ENCODE measurements at places on chromosomes 6 and 20. TPM values are rescaled to one million over a fixed set of nuclear protein-coding genes. Genes with fewer than 3 reads are reported as not detected.

The L3MBTL1 gene
- total RNA-seq = 10.2 TPM

The ASCC3 gene
- 30.4 TPM for total RNA-seq

DNA sequence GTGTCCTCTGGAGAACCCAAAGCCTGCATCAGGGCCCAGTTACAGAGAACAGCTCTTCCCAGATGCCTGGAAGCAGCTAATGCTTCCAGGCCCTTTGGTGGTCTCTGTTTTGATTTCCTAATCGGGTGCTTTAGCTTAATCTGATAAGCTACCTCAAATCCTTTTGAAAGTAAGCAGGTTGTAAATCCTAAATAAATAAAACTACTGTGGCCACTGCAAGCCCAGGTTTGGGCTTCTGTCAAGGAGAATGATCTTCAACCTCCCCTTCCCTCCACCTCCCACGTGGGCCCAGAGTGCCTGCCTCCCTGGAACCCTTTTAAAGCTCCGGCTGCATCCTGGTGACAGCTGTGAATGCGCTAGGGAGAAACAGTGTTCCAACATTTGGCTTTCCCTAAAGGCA, 25.2 kb upstream of the FYN start:
- H3K4me3 ChIP-seq = no peak overlapping the region
- H3K36me3 ChIP-seq = no peaks in the 10 kb centered on the region
- H3K27me3 ChIP-seq = no peaks in the 10 kb centered on the region
- H3K4me1 ChIP-seq = no peaks in the 10 kb centered on the region
- DNase-seq = no peak

- no peak overlapping the region for H3K4me3 ChIP-seq
- H3K4me1 ChIP-seq = no peaks in the 10 kb centered on the region
- no peak overlapping the region for H3K27ac ChIP-seq
- H3K36me3 ChIP-seq = peaks cover 29% of the 10 kb centered on the region
- DNase-seq = no peak
Measured at GRCh38 chr6:111411978-111412566, 70.9 kb downstream of the REV3L start.

DNA sequence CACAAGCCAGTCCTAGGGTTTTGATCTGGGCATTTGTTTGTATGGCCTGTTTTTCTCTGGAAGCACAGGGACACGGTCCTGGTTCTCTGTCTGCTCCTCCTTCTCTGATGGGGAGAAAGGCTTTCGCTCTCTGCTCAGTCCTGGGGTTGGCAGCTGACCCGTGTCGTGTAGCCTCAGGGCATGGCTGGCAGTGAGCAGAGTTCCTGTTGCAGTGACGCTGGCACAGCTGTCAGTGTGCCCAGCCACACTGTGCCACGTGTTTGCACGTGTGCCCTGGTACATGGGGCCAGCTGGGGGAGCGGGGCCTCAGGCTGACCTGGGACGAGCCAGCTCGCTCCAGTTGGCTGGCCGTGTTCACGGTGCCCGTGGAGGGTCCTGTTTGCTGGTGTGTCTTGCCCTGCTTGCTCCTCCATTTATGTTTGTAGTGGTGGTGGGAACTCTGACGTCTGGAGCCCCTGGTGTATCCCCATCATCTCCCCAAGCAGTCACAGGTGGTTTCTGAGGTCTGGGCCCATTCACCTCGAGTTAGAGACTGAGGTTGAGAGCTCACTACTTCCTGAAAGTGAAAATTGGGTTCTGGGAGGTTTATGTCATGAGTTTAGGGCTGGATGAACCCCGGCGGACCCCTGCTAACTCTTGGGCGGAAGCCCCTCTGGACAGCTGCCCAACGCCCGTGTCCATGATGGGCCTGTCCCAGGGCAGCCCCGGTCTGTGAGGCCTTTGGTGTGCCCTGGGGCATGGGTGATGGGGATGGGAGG, 10.2 kb upstream of the DNAJC5 start:
- H3K36me3 ChIP-seq = peaks cover 65% of the 10 kb centered on the region
- H3K27me3 ChIP-seq = no peaks in the 10 kb centered on the region
- H3K27ac ChIP-seq = no peak overlapping the region
- H3K4me3 ChIP-seq = no peak overlapping the region
- H3K4me1 ChIP-seq = no peaks in the 10 kb centered on the region
- no peak for DNase-seq

- no peaks in the 10 kb centered on the region for H3K4me1 ChIP-seq
- H3K36me3 ChIP-seq = no peaks in the 10 kb centered on the region
- no peaks in the 10 kb centered on the region for H3K27me3 ChIP-seq
Measured at GRCh38 chr6:168678077-168678476, 237.1 kb downstream of the SMOC2 start.

GRCh38 chr6:10719296-10719963, 3.4 kb upstream of the TMEM14C start:
- no peak for DNase-seq
- H3K27ac ChIP-seq = no peak overlapping the region
- H3K36me3 ChIP-seq = no peaks in the 10 kb centered on the region

DNA sequence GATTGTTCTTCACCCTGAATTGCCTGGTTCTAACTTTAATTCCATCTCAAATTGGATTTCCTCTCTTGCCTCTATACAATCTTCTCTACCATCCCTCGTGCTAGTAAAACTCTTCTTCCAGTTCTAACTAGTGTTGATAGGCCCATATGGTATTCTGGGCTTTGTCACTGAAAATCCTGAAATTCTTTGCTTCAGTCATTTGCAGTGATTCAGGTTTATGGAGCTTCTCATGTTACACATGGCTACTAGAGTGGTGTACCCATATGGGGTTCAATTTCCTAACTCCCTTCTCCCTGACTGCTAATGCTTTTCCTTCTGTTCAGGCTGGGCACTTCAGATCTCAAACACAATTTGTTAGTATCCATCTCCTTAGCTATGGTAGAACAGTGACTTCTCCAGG, 956.6 kb downstream of the KIF16B start:
- no peak overlapping the region for H3K27ac ChIP-seq
- no peak for DNase-seq
- no peaks in the 10 kb centered on the region for H3K4me1 ChIP-seq
- H3K4me3 ChIP-seq = no peak overlapping the region
- no peaks in the 10 kb centered on the region for H3K27me3 ChIP-seq

DNA sequence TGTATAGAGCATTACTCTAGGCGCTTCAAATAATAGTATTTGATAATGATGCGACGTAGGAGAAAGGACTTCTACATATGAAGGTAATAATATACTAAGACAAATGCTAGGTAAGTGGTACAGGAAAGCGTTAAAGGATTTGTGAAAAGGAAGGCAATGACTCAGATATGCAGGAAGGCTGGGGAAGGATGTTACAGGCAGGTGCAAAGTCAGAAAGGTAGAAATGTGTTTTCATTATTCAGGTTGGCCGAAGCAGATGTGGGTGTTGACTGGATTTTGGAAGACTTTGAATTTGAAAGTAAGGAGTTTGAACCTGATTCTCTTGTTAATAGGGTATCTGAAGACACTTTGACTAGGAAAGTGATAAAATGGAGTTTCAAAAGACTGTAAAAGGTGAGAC, 51.0 kb downstream of the STK4 start:
- peaks cover 7% of the 10 kb centered on the region for H3K4me1 ChIP-seq
- H3K27me3 ChIP-seq = no peaks in the 10 kb centered on the region
- peaks cover 90% of the 10 kb centered on the region for H3K36me3 ChIP-seq
- H3K4me3 ChIP-seq = no peak overlapping the region

DNA sequence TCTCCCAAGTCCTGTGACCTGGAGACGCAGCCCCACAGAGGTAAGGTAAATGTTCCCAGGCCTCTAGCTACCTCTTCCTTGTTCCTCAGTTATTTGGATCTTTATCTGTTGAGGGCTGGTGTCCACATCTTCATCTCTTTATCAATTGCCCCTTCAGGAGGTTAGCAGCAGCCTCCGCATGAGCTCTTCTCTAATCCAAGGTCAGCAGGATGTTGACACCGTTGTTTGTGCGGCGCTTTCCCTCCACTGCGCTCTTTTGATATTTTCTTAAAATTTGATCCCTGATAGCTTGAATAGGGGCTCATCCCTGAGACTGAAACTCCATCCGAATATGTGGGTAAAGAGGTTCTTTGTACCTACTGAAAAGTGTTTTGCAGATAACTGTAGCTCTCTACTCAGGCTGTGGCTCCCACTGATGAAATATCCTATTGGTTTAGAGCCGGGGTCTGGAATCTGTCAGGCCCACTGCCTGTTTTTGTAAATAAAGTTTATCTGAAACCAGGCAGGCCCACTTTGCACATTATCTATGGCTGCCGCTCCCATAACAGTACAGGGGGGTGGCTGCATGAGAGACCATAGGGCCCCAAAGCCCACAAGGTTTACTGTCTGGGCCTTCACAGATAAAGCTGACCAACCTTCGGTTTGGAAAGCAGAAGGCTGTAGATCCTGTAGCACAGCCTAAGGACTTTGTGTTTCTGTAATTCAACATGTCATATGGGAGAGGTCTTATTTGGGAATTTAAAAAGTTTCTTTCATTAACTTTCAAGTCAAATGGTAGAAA, 362.6 kb downstream of the QKI start:
- no peaks in the 10 kb centered on the region for H3K27me3 ChIP-seq
- no peak overlapping the region for H3K27ac ChIP-seq
- DNase-seq = no peak
- no peak overlapping the region for H3K4me3 ChIP-seq
- no peaks in the 10 kb centered on the region for H3K36me3 ChIP-seq

DNA sequence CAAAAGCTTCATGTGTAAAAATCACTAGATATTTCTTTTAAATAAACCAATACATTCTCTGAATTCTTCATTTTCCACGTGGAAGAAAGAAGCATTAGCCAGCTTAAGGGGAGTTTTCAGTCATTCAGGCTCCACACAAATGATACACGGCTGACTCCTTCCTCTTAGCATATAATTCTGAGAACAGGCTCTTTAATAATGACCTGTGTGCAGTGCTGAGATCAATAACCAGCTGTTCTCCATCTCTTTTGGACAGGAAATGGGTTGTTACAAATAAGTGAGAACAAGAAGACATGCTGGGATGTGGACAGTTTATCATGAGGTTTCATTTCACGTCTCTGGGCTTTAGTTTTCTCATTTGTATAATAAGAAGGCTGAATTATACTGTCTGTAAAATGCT, 146.9 kb upstream of the C6orf118 start:
- H3K27ac ChIP-seq = no peak overlapping the region
- DNase-seq = no peak
- H3K27me3 ChIP-seq = no peaks in the 10 kb centered on the region
- no peak overlapping the region for H3K4me3 ChIP-seq
- H3K36me3 ChIP-seq = no peaks in the 10 kb centered on the region
- no peaks in the 10 kb centered on the region for H3K4me1 ChIP-seq

GRCh38 chr20:50089140-50089786, 23.7 kb downstream of the UBE2V1 start:
- no peak for DNase-seq
- peaks cover 39% of the 10 kb centered on the region for H3K36me3 ChIP-seq
- H3K4me1 ChIP-seq = peaks cover 12% of the 10 kb centered on the region
- H3K27me3 ChIP-seq = no peaks in the 10 kb centered on the region
- no peak overlapping the region for H3K27ac ChIP-seq

DNA sequence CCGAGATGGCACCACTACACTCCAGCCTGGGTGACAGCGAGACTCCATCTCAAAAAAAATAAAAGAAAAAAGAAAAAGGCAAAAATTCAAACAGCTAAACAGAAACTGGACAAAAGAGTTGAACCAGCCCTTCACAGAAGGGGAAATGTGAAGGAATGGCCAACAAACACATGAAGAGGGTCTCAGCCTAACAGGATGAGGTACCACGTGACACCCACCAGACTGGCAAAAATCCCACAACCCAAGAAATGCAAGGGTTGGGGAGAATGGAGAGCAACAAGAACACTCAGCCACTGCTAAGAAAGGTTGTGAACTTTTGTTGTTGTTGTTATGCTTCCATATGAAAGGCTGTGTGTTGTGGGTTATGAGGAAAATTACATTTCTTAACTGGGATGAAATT, 357.7 kb downstream of the PREX1 start:
- no peaks in the 10 kb centered on the region for H3K36me3 ChIP-seq
- DNase-seq = no peak
- no peak overlapping the region for H3K4me3 ChIP-seq
- no peaks in the 10 kb centered on the region for H3K4me1 ChIP-seq

DNA sequence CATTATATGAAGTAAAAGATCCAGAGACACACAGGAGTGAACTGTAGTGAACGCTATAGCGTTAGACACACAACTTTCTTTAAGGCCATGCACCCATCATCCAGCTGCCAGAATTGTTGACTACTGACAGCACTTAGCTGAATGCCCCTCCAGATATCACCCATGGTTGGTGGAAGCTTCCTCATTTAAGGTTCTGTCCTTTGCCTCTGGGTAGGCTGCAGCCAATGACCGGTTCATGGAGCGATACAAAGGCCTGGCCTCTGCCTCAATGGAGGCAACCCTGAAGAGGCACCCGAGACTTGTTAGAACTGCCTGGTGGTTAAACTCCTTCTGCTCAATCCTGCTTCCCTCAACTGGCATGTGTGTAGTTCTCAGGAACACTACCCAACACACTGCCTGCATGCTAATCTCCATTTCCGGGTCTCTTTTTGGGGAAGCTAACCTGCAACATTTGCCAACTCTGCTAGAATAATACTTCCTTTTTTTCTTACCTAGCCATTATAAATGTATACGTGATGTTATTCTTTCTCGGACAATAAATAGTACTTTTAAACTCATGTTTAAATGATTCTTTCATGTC, 49.8 kb upstream of the THEMIS start:
- no peaks in the 10 kb centered on the region for H3K36me3 ChIP-seq
- no peaks in the 10 kb centered on the region for H3K27me3 ChIP-seq
- peak; percentile 44 for DNase-seq

DNA sequence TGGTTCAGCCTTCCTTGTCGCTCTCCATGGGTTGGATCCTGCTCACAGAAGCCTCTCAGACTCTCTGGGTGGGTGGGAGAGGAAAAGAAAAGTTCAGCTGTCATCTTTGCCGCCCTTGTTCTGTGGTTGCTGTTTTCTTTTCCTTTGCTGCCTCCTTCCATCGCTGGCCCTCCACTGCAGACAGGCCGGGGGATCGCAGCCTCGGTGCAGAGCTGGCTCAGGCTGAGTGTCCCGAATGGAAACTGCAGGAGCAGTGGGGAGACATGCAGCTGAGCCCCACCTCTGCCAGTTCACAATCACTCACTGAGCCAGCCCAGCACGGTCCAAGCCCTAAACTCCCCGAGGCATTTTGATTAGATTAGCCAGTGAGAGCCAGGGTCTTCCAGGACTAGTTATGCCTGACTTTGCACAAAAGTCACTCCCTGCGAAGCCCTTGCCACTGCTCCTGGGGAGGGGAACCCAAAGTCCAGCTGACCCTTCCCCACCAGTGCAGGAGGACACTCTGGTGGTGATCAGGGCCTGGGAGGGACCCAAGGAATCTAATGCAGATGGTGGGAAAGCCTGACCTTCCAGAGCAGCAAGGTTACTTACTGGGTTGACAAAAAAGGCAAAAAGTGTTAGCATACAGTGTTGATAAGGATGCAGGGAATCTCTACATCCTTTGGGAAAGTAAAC, 14.0 kb downstream of the NRN1 start:
- no peak for DNase-seq
- H3K27me3 ChIP-seq = peaks cover 60% of the 10 kb centered on the region
- peaks cover 36% of the 10 kb centered on the region for H3K4me1 ChIP-seq

DNA sequence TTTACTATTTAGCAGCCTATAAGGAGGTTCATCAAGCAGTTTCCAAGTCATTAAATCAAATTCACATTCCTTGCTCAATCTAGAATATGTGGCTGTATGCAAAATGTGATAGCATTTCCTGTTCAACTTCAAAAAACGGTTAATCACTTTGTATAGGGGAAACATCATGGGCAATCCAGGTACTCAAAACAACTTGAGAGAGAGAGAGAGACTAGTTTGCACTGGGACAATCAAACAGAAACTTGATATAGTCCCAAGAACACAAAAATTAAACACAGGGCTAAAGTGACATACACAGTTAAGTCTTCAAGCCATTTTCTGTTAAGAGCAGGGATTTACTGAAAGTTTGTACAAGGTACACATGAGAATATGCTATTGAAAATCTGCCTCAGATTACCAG, 7.4 kb downstream of the CPNE1 start:
- peaks cover 41% of the 10 kb centered on the region for H3K4me1 ChIP-seq
- no peaks in the 10 kb centered on the region for H3K27me3 ChIP-seq
- H3K27ac ChIP-seq = no peak overlapping the region
- peaks cover 37% of the 10 kb centered on the region for H3K36me3 ChIP-seq
- no peak for DNase-seq
